Left lung (tissue), 14 donors: ENCODE measurements at places on chromosomes 2 and 18.
A peak's percentile ranks its signal among the peaks of the same experiment; 100 is the strongest.

DNA sequence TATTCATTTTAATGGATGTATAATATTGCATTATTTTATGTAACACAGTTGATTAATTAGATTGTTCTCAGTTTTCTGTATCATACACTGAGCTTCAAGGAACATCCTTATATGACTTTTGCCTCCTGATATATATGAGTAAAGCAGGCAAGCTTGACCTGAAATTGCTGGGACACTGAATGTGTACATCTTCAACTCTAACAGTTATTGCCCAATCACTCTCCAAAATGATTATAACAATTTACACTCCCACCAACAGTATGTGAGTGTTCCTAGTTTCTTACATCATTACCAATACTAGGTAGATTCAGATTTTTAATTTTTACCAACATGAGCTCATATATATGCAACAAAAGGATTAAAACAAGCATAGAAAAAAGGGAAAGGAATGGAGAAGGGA lies 379.4 kb downstream of the SETBP1 start:
- DNase-seq: no peak
- no peaks in the 10 kb centered on the region for H3K27me3 ChIP-seq
- H3K36me3 ChIP-seq: peaks cover 11% of the 10 kb centered on the region
- no peak overlapping the region for H3K27ac ChIP-seq
- no peaks in the 10 kb centered on the region for H3K4me1 ChIP-seq
- no peak overlapping the region for H3K4me3 ChIP-seq

DNA sequence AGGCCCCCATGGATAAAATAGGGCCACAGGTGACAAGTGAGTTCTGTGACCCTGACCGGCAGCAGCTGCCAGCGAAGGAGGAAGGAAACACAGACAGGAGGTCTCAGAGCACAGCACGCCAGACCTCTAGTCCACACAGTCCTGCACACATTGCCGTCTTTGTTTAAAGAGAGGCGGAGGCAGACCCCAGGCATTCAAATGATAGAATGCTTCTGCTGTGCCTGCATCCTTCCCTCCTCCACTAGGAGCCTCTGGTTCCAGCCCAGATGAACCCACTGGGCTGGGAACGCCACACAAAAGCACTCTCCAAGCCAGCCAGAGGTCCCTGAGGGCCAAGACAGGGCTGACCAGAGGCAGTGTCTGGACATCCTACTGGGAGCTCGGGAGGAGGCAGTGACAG lies 118.7 kb downstream of the KLHL29 start:
- H3K36me3 ChIP-seq: no peaks in the 10 kb centered on the region
- peaks cover 6% of the 10 kb centered on the region for H3K27me3 ChIP-seq
- H3K4me1 ChIP-seq: peaks cover 2% of the 10 kb centered on the region
- no peak overlapping the region for H3K4me3 ChIP-seq
- no peak overlapping the region for H3K27ac ChIP-seq
- no peak for DNase-seq

DNA sequence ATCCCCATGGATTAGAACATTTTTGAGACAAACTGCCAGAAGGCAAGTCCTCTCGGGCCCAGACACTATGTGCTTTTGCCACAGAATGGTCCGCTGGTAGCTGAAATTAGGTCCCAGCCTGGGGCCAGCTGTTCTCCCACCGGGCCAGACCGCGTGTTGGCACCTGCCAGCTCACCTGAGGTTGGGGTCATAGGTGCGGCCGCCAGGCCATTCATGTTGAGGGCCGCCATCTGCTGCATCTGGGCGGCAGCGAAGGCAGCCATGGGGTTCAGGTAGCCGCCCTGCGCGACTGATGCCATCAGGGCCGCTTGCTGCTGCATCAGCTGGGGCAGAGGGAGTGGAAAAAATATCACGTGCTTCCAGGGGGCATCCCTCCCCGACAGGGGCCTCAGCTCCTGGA lies 292.8 kb downstream of the CELF4 start:
- H3K27me3 ChIP-seq: peaks cover 28% of the 10 kb centered on the region
- DNase-seq: peak; percentile 57
- no peaks in the 10 kb centered on the region for H3K4me1 ChIP-seq
- no peak overlapping the region for H3K27ac ChIP-seq
- no peaks in the 10 kb centered on the region for H3K36me3 ChIP-seq

GRCh38 chr2:96144481-96145035 lies 682 bp downstream of the DUSP2 start:
- H3K4me1 ChIP-seq: peaks cover 7% of the 10 kb centered on the region
- DNase-seq: peak; percentile 90
- H3K27me3 ChIP-seq: peaks cover 15% of the 10 kb centered on the region
- peak overlapping the region; percentile 74 for H3K27ac ChIP-seq
- peak overlapping the region; percentile 47 for H3K4me3 ChIP-seq

DNA sequence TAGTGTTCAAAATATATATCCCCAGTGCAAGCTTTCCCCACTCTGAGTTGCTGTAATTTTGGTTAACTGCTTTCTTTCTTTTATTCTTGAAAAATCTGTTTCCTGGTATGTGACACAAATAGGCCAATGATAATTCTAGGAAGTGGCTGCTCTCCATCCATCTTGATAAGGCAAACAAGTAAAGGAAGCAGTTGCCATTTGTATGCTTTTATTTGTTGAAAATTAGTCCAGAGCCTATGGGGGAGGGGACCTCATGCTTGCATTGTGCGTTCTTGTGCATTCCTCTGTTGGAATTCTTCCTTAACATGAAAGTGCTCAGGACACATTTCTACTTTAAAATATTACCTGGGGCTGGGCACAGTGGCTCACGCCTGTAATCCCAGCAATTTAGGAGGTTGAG lies 111.2 kb upstream of the FSHR start:
- H3K4me3 ChIP-seq: no peak overlapping the region
- H3K4me1 ChIP-seq: no peaks in the 10 kb centered on the region
- no peaks in the 10 kb centered on the region for H3K27me3 ChIP-seq
- H3K27ac ChIP-seq: peak overlapping the region; percentile 24
- DNase-seq: no peak

DNA sequence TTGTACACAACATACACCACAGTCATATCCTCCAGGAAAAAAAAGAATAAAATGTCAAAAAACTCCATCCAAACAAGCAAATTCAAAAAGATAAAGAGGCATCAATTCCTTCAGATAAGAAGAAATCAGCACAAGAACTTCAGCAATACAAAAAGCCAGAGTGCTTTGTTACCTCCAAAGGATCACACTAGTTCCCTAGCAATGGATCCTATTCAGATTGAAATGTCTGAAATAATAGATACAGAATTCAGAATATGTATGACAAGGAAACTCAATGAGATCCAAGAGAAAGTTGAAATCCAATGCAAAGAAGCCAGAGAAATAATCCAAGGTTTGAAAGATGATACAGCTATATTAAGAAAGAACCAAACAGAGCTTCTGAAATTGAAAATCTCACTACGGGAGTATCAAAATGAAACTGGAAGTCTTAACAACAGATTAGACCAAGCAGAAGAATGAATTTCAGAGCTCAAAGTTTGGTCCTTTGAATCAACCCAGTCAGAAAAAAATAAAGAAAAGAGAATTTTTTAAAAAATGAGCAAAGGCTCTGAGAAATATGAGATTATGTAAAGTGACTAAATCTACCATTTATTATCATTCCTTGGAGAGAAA lies 80.6 kb downstream of the TRABD2A start:
- H3K27me3 ChIP-seq: no peaks in the 10 kb centered on the region
- no peak for DNase-seq
- H3K4me1 ChIP-seq: no peaks in the 10 kb centered on the region
- no peaks in the 10 kb centered on the region for H3K36me3 ChIP-seq

DNA sequence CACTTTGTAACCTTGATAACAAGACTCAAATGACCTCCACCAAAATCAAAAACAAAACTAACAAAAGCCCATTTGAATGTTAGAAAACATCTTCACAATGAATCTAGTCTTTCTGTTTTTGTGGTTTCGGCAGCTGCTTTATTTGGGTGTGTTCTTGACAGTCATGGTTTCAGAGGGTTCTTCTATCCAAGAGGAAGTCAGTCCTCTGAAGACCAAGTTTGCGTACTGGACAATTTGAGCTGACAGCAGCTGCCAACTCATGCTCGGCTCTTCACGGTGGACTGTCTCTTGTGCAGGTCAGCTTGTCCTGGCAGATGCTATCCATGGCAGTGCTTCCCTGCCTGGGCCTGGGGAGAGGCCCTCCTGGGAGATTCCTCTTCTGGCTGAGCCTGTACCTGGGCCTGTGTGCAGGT lies 91.0 kb downstream of the TMEM17 start:
- no peak overlapping the region for H3K27ac ChIP-seq
- no peaks in the 10 kb centered on the region for H3K36me3 ChIP-seq
- DNase-seq: no peak
- no peaks in the 10 kb centered on the region for H3K27me3 ChIP-seq

- no peaks in the 10 kb centered on the region for H3K36me3 ChIP-seq
- H3K4me1 ChIP-seq: peaks cover 25% of the 10 kb centered on the region
- H3K27ac ChIP-seq: peak overlapping the region; percentile 78
- peak overlapping the region; percentile 63 for H3K4me3 ChIP-seq
- no peak for DNase-seq
- H3K27me3 ChIP-seq: peaks cover 6% of the 10 kb centered on the region
These were observed 638 bp downstream of the ZNF521 start for GRCh38 chr18:25351280-25351775.

- no peaks in the 10 kb centered on the region for H3K4me1 ChIP-seq
- no peak for DNase-seq
- no peaks in the 10 kb centered on the region for H3K36me3 ChIP-seq
- H3K27me3 ChIP-seq: no peaks in the 10 kb centered on the region
These were observed 58.8 kb upstream of the LRRTM1 start for GRCh38 chr2:80363330-80363729.

DNA sequence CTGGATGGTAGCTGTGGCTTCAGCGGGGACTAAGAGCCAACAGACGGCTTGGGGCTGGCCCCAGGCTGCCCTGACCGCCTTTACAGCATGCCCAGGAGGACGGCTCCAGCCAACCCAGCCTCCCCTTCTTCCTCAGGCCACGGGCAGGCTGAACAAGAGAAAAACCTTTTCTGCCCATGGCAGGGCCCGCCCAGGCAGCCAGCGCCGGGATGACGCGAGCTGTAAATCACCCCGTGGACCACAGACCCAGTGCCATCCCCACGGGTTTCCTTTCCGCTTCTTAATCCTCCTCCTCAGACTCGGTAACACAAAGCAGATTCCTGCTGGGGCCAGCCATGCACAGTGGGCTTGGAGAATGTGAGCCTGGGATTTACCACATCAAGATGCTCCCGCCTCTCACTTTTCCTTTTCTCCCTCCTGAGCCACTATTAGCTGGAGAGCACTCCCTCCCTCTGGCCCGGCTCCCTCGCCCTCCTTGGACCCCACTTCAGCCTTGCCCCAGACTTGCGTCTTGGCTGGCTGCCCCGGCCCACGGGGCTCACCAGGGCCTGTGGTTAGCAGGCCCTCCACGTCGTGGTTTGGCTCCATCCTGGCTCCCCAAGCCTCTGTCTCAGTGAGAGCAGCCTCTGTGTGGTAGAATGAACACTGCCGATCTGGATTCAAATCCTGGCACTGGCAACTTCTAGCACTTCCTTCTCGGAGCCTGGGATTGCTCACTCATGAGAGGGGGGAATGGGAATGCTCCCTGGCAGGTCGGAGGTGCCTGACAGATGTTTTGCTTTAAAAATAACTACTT lies 31.4 kb downstream of the ATOH8 start:
- H3K27ac ChIP-seq: no peak overlapping the region
- H3K36me3 ChIP-seq: no peaks in the 10 kb centered on the region
- no peak for DNase-seq
- no peaks in the 10 kb centered on the region for H3K27me3 ChIP-seq
